NCI-H510A treated with DMSO at 0.1 percent for 48 hours (cell line): ENCODE measurements at places on chromosomes 2 and 18.

GRCh38 chr2:10765914-10766313, 44.5 kb downstream of the ATP6V1C2 start:
- DNase-seq: no peak

DNA sequence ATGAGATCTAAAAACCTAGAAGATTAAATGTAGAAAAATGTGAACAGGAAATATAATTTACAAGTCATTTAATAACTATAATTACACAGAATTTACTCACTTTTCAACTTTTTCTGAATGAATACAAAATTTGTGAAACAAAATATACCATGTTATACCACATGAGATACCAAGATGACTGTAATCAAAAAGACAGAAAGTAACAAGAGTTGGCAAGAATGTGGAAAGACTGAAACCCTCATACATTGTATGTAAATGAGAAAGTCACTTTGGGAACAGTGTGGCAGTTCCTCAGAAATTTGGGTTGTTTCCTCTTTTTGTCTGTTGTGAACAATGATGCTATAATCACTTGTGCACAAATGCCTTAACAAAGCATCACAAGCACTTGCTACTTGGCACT, 145.4 kb upstream of the ZNF804A start:
- no peak for DNase-seq

DNA sequence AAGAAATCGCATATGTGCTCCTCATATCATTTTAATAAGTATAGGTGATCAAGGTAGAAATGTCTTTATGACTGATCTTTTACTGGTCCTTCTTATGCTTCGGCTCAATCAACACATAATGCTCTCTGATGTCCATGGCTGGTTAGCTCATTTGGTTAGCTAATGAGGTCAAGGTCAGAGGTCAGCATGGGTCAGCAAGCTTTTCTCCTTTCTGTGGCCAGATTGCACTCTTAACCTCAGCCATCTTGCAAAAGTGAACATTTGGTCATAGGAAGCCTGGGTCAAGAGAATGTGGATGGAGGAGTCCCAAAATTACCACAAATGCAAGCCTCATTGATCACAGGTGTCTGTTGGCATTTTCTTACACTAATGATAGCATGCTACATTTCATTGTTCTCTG, 35.4 kb upstream of the DARS1 start:
- DNase-seq: no peak

GRCh38 chr2:121019071-121019470, 265.9 kb downstream of the TFCP2L1 start:
- no peak for DNase-seq

DNA sequence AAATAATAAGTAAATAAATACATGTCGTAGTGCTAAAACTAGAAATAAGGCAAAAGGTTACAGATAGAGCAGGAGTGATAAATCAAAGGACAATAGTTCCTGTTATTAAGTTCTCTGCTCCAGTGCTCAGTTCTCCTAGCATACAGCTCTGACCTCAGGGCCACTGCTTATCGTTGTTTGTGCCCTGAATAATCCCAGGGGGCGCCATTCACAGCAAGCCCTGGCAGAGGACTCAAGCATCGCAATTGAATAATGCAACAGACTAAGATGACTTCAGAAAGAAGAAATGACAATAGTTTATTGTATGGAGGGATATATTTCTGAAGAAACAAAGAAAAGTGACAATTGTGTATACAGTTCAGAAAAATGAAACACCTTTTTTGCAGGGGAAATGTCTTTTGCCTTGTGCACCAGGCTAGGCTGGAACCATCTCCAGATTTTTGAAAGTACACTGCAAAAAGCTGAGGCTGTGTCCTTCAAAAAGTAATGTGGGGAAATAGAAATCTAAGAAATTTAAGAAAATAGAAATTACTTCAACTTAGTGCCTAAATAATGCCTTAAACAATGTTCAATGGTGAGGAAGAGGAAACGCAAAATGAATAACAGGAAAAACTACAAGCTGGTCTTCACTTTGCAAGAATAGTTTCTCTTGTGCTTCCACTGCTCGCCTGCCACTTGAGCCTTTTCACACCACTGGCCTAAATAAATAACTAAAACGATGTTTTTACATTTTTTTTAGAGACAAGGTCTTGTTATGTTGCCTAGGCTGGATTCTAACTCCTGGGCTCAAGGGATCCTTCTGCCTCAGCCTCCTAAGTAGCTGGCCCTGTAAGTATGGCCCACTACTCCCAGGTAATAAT, 19.0 kb upstream of the CCNYL1 start:
- DNase-seq: no peak

GRCh38 chr2:202703091-202703490, 68.3 kb downstream of the FAM117B start:
- no peak for DNase-seq

DNA sequence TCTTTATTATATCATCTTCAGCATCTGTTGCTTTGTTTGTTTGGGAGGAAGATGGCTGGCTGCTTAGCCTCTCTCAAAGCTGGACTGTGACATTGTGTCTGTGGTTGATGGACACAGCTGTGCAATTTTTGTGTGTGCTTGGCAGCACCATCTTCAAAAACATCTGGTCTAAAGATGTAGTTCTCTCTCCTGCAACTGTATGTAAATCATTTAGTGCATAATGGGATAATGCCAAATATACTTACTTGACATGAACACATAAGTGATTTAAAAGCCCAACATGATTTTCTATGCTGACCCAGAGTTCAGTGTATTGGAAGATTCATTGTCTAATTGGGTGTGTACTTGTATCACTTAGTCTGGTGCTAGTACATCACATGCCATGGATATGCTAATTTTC, 112.2 kb downstream of the MAP4K4 start:
- DNase-seq: no peak

DNA sequence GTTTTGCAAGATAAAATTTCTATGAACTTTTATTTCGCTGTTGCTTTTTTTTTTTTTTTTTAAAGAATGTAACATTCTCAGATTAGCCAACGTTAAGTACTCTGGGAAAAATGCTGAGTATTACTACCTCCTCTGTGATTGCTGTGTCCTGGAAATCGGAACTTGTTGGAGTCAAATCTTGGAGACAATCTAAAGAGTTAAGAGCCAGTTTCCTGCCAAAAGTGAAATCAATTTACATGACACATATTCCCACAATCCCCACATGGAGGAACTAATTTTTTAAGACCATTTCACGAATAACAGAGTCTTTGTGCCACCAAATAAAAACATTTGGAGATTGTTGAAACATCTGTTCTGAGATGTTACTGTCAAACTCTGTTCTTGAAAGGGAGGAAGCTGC, 127.8 kb downstream of the MEP1B start:
- DNase-seq: no peak

GRCh38 chr2:207767461-207768167, 2.1 kb downstream of the FZD5 start:
- DNase-seq: no peak

GRCh38 chr2:25650256-25650655, 23.1 kb downstream of the DTNB start:
- no peak for DNase-seq

- no peak for DNase-seq
Observed at GRCh38 chr18:38174173-38174572, 608.6 kb upstream of the CELF4 start.

DNA sequence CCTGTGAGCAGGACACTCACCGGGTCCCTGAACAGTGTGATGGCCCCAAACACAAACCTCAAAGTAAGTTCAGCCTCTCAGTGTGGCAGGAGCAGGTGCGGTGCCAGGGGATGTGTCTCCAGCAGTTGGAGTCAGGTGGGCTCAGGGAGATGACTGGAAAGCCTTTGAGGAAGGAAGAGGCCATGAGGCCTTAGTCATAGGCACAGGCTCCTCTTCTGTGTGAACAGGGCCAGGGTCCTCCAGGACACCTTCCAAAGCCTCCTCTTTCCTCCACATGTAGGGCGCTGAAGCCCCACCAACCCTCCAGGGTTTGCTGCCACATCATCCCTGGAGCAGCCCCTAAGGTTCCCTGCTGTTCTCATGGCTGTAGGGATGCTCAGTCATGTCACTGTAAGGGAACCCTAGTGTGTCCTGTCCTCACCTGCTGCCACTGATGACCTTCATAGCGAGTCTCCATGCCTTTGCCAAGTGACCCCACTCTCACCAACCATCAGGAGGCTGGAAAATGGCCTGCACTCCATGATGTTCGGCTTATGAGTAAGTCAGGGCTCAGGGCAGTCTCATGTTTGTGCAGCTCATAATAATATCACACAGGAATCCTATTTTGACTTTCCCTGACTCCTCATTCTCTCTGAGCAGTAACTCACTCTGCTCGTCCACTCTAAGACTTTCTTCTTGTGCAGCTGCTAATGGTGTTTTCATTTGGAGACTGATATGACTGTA, 1152.9 kb downstream of the RPIA start:
- DNase-seq: no peak

GRCh38 chr18:42351455-42351854, 396.4 kb downstream of the PIK3C3 start:
- no peak for DNase-seq

GRCh38 chr2:173942861-173943523, 22.2 kb downstream of the SP3 start:
- DNase-seq: no peak

- DNase-seq: no peak
Observed at GRCh38 chr2:65802298-65802942, 370.0 kb upstream of the SPRED2 start.

DNA sequence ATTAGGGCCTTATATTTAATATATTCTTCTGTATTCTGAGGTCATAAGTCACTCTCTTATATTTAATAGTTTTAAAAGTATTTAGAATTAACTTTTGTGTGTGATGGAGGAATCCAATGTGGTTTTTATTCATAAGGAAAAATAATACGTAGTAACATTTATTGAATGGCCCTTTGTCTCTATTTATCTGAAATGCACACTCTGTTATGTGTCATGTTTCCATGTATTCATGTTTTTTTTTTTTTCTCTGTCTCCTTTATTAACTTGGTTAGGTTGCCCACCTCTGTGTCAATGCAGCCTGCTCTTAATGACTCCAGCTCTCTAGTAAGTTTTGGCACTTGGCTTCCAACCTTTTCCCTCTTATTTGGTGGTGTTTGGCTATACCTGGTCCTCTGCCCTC, 33.8 kb downstream of the RNF144A start:
- no peak for DNase-seq

DNA sequence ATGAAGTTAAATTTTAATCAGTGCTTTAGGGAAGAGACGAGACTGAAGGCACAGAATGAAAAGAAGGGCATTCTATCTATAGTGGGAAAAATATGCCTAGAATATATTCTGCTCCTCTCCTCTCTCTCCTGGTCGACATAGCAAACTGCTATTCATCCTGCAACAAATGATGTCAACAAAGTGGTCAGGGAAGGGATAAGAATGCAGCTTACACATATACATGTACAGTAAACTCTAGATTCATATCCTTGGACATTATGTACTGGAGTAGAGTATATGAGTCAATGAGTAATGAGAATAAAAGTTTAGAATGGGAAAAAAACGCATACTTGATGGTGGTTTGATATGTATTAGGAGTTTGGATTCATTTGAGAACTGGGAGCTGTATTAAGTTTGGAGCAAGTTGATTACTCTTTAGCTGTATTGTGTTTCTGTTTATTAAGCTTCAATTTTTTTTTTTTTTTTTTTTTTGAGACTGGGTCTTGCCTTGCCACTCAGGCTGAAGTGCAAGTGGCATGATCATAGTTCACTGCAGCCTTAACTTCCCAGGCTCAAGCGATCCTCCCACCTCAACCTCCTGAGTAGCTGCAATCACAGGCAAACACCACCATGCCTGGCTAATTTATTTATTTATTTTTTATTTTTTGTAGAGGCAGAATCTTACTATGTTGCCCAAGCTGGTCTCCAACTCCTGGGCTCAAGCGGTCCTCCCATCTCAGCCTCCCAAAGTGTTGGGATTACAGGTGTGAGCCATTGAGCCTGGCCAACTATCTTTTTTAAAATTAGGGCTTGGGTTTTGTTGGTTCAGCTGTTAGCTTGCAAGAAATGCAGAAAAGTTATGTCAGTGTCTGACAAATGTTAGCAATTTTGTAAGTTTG, 53.8 kb downstream of the STAT1 start:
- no peak for DNase-seq

DNA sequence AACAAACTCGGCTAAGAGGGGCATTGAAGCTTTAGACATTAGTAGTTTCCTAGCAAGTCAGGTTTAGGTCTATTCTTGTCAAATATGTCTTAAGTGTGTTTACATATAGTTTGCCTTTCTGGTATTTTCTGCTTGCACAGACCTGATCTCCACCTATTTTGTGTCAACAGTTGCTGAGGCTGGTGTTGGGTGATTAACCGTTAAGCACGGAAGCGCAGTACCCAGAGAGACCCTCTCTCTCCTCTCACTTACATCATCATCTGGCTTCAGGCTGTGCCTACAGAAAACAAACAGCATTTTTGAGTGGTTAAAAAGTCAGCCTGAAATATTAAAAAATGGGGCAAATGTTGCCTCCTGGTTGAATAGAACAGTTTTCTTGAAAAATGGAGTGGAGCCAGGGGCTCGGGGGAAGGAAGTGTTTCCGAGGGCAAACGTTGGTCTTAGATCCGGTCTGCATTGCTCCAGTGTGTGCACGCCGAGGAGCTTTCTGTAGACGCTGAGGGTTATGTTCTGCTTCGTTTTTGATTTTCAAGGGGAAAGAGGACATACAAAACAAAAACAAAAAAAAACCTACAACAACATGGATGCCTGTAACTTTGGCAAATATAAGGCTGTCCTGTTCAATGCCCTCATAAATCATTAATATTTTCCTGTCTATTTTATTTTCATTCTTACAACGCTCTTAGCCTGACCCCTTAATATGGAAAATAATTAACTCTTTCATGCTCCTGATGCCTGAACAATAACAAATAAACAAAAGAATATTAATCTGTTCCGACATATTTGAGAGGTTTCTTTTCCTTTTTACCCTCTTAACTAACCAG, 120.8 kb downstream of the MEIS1 start:
- DNase-seq: no peak

DNA sequence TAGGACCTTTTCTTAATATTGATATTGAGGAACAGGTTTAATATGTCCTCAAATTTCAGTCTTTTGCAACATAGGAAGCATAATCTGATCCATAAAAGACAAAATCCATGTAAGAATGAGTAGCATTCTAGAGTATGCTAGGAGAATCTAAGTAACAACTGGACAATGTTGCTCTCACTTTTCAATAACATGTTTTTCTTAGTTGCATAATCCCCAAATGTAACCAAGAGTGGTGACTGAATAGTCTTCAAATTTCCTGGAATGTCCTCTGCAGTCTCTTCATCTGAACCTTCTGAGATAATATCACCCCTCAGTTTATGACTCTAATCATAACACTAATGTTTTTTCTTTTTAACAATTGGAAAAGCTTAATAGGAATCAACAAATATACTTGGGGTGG, 110.0 kb upstream of the ZEB2 start:
- no peak for DNase-seq

GRCh38 chr2:74226648-74227213, 28.3 kb downstream of the MTHFD2 start:
- no peak for DNase-seq

- DNase-seq: no peak
Observed at GRCh38 chr2:59924346-59924745, 629.1 kb downstream of the BCL11A start.

DNA sequence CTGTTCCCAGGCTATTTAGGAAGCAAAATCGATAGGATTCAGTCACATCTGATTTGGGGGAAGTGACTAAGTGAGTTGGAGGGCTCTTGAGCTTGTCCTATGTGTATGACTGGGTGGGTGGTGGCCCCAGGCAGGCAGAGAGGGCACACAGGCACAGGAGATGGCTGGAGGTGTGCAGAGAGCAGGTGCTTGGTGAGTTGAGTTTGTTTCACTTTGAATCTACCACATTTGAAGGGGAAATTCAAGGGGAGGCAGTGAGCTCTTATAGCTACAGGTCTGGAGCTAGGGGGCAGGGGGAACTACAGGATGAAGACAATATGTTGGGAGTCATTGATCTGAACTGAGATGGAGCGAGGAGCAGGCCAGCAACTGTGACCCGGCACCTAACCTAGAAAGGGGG, 42.5 kb upstream of the TMEM200C start:
- DNase-seq: no peak

- no peak for DNase-seq
Observed at GRCh38 chr2:21890041-21890440, 766.3 kb downstream of the TDRD15 start.
